ENCODE measurements at places on chromosomes 11 and 22. TPM values are rescaled to one million over a fixed set of nuclear protein-coding genes. Genes with fewer than 3 reads are reported as not detected.

DNA sequence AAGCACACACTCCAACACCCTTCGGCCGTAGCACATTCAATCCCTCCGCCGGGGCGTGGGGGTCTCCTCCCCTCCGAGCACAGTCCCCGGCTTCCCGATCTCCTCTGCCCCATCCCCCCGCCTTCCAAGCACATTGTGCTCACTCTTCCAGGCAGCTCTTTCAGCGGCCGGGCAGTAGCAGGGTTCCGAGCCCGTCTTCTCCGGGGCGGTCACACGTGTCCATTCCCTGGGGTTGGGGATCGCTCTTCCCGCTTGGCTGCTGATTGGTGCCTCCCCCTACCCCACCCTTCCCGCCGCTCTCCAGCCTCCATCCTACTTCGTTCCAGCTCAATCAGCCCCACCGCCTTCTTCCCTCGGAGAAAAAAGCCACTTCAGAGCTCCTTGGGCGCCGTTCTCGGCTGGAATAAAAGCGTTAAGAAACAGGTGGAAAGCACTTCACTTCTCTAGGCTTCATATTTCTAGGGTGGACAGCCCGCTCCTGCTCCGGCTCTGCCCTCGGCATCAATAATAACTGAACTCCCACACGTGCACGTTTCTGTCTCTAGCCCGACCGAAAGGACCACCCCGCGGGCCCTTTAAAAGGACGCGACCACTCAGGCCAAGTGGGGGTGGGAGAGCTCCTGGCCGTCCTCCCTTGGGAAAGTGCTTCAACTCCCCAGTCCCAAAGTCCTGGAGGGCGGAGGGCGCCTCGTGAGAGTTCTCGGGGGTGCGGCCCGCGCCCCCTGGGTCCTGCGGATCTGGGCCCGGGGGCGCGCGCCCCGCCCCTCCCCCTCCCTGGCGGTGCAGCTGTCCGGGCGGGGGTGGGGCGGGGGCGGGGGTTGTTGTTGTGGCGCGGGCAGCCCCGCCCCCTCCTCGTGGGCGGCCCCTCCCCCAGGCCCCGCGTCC, 464 bp upstream of the CECR2 start:
- DNase-seq: no peak

DNA sequence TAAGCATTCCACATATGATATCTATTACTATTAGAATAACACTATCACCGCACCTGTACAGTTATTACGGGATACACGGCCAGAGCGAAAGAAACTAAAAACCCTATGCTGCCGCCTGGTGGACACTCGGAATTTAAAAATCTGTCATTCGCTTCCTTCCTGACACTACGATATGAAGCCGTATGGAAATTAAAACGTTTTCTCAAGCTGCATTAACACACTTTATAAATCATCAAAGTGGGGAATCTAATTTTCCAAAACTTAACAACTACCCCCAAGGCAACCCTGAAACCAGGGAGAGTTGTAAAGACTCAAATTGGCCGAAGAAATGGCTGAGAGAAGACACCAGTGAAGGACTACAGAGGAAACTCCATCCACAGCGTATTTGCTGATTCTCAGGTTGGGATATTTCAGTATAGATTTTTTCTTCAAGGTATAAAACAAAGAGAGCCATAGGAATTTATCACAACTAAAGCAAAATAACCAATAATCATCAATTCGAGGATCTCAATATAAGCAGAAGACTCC, 1.4 kb downstream of the CCDC73 start:
- DNase-seq: peak; percentile 92

DNA sequence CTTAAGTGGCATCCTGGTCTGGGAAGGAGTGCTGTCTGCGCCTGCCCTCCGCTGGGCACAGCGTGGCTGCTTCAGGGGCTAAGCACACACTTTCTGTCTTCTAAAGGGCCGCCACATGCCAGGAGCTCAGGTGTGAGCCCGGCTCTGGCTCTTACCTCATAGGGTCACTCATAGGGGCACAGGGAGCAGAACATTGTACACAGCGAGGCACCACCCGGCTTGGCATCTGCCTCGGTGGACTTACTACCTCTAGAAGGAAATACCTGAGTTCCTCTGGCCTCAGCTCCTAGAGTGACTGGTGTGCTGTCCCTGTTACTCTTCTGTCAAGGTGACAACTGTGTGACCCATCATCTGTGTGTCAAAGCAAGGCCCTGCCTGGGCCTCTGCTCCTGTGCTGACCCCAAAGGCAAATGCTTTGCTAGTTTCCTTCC, 13.4 kb downstream of the NEAT1 start:
- no peak for DNase-seq

DNA sequence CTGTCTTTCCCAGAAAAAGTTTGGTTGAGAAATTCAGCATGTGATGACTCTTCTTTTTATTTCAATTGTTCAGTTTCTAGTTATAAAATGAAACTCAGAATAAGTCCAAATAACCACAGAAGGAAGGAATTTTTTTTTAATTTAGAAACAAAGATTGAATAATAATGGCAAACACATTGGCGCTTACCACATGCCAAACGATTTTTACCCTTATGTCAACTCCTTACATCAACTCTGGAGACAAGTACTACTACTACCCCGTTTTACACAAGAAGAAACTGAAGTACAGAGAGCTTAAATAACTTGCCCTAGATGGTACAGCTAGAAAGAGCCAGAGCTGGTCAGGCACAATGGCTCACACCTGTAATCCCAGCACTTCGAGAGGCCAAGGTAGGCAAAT, 52.4 kb downstream of the AHNAK start:
- no peak for DNase-seq

CPT1A gene
- total RNA-seq: 25.4 TPM

NAV2 gene
- total RNA-seq: 0.05 TPM

- no peak for DNase-seq
These were observed 7.2 kb downstream of the LTO1 start for GRCh38 chr11:69667619-69668604.

GRCh38 chr11:64353715-64354506, 5.1 kb upstream of the RPS6KA4 start:
- DNase-seq: no peak

All from HT-29 (cell line).